ENCODE measurements at places on chromosomes 6 and 20. TPM values are rescaled to one million over a fixed set of nuclear protein-coding genes. Genes with fewer than 3 reads are reported as not detected.

Gene RUNX2
- 42.2 TPM for total RNA-seq

Gene KHDRBS2
- not detected for total RNA-seq

Gene PRRT1
- total RNA-seq = 0.28 TPM

Gene SCUBE3
- total RNA-seq = not detected

Gene MUC22
- total RNA-seq = not detected

Gene FOXQ1
- not detected for total RNA-seq

Gene SYS1
- 22.1 TPM for total RNA-seq
